Stimulated activated CD8-positive, alpha-beta memory T cell treated with anti-CD3 and anti-CD28 coated beads, Interleukin-4, amount 100 ng/mL, for 1 hour (primary cell): ENCODE measurements at places on chromosomes 16 and 17.
A peak's percentile ranks its signal among the peaks of the same experiment; 100 is the strongest.

DNA sequence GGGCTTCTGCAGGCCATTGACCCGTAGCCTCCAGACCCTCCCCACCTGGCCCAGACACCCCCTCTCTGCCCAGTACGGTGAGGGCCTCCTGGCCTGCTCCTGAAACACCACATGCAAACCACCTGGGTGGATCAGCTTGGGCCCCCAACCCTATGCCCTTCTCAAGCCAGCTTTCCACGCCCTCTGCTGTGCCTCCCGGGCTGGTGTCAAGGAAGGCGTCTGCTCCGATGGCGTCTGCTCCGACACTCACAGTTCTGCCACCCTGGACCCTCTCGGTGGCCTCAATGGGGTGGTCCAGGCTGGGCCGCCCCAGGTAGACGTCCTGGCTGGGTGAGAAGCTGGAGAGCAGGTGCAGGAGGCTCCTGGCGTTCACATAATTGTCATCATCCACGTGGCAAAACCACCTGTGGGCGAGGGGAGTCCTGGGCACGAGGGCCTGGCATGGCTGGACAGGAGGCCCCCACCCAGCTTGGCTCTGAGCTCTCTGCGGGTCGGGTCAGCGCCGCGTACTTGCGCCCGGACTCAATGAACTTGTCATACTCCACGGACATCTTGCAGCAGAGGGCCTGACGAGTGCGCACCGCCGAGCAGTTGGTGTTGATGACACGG is 1.4 kb downstream of the RFNG start:
- DNase-seq = no peak

- no peak for DNase-seq
These were observed 36.5 kb upstream of the DHRS7B start for GRCh38 chr17:21089933-21090901.

DNA sequence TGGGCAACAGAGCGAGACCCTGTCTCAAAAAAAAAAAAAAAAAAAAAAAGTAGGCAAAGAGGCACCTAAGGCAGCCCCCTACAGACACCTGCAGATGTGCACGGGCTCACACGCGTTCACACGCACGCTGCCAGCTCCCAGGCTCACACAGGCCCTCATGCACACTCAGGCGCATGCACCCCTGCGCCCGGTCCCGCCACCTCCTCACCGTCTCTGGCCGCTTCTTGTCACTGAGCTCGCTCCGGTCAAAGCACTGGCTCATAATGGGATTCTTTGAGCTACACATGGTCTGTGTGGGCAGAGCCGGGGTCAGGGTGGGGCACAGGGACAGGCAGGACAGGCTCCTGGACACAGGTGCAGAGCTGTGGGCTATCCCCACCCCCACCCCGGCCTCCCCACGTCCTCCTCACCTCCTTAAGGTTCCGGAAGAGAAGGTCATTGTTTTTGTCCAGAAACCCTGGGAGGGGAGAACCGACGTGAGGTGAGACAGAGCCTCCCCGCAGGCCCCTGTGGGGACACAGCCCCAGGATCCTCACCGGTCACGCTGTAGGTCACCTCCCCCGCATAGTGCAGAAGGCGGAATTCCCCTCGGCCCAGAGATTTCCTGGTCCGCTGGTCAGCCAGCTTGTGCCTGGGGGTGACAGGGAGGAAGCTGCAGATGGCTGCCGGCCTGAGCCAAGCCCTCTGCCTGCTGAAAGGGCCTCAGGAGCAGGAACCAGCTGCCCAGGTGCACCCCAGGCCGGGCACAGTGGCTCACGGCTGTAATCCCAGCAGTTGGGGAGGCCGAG is 17.9 kb downstream of the MYO1C start:
- DNase-seq = no peak

DNA sequence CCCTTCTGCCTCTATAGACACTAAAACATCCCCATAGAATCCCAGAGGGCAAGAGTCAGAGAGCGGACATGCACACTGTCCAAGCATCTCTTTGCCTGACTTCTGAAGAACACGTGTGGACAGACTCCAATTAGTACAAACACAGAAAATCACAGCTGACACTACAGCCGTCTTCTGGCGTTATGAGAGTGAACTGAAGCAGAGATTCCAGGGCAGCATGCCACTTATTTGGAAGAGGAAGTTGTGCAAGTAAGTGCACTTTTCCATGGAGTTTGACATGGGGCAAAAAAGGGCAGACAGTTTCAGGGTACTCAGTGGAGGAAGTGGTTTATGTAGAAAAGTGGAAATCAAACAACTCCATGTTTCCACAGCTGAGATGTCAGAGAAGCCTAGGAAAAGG is 16.8 kb upstream of the ZNF287 start:
- no peak for DNase-seq

DNA sequence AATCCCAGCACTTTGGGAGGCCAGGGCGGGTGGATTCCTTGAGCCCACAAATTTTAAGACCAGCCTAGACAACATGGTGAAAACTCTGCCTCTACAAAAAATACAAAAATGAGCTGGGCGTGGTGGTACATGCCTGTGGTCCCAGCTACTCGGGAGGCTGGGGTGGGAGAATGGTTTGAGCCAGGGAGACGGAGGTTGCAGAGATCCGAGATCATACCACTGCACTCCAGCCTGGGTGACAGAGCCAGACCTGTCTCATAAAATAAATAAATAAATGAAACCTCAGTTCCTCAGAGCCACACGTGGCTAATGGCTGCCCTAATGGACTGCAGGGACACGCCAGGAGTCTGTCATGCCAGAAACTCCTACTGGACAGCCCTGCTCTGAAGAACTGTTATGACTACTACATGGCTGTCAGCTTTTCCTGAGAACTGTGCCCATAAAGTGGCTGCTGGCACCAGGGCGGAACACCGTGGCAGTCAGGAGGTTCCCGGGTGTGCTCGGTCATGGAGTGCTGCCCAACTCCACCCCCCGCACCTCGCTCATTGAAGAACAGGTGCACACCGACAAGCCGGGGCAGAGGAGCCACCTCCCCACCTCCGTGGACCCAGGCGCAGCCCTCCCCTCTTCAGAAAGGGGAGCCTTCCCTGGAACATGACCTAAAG is 4.3 kb downstream of the TMEM11 start:
- no peak for DNase-seq

DNA sequence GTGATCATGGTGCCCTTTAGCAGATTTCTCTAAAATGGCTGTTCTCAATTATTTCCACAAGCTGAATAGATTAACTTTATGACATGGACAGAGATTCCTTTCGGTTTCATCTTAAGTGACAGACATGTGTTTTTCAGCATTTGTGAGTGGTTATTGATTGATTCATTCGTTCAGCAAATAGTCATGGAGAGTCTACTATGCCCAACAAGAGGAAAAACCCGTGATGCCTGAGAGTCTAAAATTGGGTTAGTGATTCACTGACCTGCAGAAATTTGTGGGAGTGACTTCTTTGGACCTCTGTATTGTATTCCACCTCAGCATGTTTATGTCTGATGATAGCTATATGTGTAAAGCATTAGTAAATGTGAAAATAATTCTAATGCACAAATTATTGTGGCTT is 28.0 kb upstream of the DUSP14 start:
- no peak for DNase-seq

DNA sequence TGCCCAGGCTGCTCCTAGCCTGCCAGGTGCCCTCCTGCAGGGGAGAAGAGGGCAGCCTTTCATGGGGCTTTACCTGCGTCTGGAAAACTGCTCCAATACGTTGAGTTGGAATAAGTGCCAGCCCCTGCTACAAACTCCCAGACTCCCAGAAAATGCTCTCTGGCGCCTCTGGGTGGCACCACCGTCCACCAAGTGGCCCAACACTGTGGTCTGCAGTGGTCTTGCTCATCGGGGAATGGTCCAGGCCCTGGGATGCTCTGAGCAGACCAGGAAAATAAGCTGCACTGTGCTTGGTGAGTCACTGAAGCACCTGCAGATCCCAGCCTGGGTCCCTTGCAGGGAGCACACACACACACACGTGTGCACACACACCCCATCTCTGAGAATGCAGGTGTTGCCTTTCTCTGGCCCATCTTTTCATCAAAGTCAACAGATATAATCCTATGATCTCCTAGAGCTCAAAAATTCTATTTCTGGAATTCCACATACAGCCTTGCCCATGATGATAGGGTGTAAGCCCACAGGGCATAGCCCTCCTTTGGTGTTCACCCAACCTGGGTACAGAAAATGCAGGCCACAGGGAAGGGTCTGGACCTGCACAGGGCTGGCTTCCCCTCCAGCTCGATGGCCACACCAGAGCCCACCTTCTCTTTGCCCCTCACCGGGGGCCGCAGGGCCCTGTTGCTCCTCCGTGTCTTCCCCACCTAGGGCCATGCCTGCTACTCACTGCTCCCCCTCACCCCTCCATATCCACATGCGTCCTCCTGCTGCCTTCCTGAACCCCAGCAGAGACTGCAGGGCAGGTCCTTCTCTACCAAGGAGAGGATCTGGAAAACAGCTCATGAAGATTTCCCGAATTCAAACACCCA is 20.5 kb downstream of the CDIP1 start:
- no peak for DNase-seq

GRCh38 chr16:82055728-82056549 is 20.9 kb downstream of the HSD17B2 start:
- DNase-seq = no peak

DNA sequence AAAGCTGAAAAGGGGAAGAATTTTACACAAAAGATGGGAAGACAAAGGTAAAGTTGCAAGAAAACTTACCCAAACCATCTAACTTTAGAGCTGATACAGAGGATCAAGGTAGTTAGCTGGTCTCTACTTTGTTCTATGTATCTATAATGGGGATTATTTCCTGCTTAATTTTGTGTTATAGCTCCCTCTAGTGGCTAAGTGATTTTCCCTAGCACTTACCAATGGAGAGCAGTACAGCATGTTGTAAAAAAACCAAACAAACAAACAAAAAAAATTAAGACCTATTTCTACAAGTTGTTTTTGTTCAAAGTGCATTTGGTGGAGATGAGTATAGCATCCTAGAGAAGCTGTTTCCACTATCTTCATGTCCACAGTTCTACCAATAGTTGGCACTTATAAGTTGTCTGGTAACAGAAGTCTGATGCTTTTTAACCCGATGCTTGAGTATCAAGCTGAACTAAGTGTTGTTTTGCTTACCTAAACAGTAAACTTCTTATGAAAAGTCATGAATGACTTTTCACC is 7.5 kb downstream of the SRSF1 start:
- DNase-seq = no peak

- no peak for DNase-seq
These were observed 365.4 kb downstream of the XYLT1 start for GRCh38 chr16:17105239-17105797.

- DNase-seq = no peak
These were observed 71.6 kb downstream of the RBFOX1 start for GRCh38 chr16:7404217-7404616.

- no peak for DNase-seq
These were observed 15.3 kb downstream of the SDK2 start for GRCh38 chr17:73628642-73629552.

GRCh38 chr17:45311760-45312476 is 4.9 kb downstream of the MAP3K14 start:
- peak; percentile 66 for DNase-seq

GRCh38 chr17:66304304-66305174 is 2.1 kb downstream of the PRKCA start:
- no peak for DNase-seq

DNA sequence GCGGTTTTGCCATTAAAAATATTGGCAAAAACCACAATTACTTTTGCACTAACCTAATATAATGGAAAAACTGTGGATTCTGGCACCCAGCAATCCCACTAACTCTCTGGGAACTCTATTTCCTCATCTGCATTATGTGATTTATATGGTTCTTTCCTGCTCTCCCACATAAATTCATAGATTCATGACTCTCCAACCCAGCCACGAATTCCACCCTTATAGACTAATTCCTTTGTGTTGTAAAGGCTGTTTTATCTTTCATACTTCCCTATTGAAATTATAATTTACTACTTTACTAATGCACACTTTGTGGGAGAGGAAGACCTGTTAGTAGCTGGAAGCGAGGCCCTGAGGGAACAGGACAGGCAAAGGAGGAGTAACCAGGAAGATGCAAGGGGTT is 88.4 kb upstream of the GNAO1 start:
- DNase-seq = no peak

DNA sequence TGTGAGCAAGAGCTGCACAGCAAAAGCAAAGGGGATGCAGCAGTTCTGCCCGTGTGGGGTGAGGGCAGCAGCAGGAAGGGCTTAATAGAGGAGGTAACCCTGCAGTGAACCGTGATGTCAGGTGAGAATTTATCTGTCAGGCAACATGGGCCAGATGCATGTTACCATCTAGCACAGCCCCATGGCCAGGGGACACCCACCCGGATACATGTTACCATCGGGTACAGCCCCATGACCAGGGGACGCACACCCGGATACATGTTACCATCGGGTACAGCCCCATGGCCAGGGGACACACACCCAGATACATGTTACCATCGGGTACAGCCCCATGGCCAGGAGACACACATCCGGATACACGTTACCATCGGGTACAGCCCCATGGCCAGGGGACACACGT is 99.4 kb downstream of the RBFOX3 start:
- DNase-seq = no peak

GRCh38 chr16:77939968-77940367 is 82.4 kb upstream of the CLEC3A start:
- no peak for DNase-seq

DNA sequence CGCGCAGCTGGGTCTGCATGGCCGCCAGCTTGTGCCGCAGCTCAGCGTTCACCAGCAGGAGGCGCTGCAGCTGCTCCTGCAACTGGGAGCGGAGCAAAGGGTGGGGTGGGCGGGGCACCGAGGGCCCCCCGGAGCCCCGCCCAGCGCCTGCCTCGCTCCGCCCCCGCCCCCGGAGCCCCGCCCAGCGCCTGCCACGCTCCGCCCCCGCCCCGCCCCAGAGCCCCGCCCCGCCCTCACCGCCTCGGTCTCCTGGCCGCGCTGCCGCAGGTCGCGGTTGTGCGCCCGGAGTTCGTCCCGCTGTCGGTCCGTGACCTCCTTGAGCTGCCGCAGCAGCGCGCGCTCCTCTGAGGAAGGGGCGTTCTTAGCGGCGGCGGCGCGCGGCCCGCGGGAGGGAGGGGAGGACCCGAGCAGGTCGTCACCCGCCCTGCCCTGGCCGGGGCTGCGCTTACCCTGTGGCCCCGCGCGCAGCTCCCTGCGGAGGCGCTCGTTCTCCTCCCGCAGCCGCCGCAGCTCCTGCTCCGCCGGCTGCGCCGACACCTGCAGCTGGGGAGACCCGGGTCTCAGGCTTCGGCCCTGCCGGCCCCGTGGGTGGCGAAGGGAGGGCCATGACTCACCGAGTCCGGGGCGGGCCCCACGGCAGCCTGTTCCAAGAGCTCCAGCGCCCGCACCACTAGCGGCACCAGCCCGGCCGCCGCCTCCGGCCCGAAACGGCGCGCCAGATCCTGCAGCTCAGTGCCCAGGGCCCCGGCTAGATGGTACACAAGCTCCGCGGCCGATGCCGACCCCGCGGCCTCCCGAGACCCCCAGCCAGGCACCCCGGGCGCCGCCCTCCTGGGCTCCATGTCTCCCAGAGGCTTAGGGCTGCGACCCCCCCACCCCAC is 463 bp downstream of the RILP start:
- DNase-seq = peak; percentile 83
